ENCODE measurements at places on chromosomes 1 and 21.

- DNase-seq: no peak
Measured at GRCh38 chr1:90671251-90671650, 45.9 kb downstream of the BARHL2 start.

GRCh38 chr1:98277118-98277517 lies 356.3 kb upstream of the DPYD start:
- DNase-seq: no peak

DNA sequence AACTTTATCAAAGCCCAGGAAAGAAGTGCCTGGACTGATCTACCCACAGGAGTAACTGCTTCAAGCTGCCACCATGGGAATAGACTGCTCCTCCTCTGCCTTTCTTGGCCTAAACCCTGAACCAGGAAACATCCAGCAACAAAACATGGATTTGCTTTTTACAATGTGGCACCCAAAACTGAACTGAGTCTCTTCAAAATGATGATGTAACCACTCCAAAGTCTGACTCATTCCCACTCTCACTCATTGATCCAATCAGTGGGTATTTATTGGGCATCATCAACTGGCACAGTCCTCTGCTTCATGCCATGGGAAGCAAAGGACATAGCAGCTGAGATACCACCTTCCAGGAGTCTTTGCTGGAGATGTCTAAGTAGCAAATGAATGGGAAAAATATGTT lies 23.5 kb downstream of the CYP4A22 start:
- DNase-seq: no peak

GRCh38 chr1:116099379-116099778 lies 11.8 kb upstream of the MAB21L3 start:
- no peak for DNase-seq

DNA sequence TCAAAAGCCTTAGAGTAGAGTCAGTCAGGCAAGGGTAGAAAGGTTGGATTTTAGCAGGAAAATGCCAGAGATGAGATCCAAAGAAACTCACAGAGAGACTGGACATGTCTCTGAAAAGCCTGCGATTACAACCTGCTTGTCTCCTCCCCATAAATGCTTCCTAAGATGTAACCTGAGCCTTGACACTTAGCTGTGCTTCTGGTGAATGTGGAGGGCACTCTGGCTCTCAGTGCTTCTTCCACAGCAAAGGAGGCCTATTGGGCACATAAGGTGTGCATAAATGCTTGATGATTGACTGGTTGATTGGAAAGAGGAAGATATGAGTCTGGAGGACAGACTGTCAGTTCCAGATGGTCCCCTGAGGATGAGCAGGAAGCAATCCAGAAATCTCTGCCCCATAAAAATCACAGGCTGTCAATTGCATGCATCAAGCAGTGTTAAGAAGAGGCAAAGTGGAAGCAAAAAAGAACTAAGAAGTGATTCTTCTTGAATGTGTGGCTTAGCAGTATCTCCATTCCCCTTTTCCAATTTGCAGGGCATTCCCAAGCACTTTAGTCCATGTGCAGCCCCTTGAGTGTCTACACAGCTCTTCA lies 236.2 kb upstream of the RRP15 start:
- DNase-seq: no peak

- DNase-seq: no peak
Measured at GRCh38 chr1:5927506-5928370, 64.5 kb downstream of the NPHP4 start.

DNA sequence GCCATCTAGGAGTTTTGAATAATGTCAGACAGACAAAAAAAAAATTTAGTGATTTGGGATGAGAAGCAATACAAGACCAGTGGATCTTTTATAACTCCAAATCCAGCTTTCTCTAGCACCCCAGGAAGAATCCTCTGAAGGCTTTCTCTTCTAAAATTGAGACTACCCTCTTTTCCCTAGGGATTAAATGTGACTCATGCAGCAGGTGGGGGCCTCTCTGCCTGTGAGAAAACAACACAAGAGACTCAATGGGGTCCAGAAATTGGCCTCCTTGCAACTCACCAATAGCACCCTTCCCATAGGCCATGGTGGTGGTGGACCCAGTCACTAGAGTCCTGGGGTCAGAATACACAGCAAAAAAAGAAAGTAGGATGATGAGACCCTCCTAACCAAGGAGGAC lies 120.3 kb upstream of the ATP1A1 start:
- no peak for DNase-seq

DNA sequence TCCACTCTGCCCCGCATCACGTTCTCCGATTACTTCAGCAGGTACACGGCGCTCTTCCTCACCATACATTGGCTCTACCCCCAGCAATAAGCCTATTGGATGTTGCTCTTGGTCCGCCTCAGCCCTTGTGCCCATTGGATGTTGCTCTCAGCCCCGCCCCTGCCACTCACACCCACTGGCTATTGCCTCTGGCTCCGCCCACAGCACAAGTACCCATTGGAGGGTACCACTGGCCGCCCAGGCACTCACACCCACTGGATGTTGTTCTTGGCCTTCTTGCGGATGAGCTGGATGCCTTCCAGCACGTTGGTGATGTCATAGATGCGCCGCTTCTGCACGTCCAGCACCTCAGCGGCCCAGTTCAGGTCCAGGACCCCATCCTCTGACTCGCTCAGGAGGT lies 9.4 kb downstream of the E2F2 start:
- no peak for DNase-seq

GRCh38 chr1:9575486-9575885 lies 13.2 kb upstream of the TMEM201 start:
- DNase-seq: no peak

DNA sequence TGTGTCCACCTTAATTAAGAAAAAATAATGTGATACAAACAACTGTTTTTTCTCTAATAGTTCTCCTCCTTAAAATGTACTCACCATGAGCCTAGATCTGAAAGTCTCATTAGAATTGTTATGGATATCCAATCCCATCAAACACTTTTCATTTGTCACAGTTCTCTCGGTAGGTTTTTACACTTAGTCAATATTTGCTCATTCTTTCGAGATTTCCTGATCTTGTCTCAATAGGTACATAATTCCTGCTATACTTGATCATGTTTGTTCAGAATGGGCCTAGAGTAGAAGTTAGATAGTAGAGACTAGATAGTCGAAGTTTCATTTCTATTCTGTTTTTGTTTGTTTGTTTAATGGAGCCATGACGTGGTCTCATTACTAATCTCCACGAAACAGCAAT lies 2005.7 kb downstream of the NCAM2 start:
- no peak for DNase-seq

- no peak for DNase-seq
Measured at GRCh38 chr1:219244864-219245263, 71.2 kb downstream of the LYPLAL1 start.

DNA sequence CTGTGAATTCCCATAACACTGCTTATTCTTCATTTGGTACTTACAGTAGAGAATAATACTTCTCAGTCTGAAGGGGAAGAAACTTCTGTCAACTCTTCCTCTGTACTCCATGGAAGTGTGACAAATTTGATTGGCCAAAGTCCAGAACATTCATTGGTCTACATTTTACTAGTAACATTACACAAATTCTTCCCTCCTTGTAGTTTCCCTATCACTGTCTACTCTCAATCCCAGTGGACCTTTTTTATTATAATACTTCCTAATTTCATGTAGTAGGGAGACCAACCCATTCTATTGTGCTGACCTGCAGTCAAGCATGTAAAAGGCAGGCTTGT lies 74.7 kb downstream of the ALG6 start:
- no peak for DNase-seq

DNA sequence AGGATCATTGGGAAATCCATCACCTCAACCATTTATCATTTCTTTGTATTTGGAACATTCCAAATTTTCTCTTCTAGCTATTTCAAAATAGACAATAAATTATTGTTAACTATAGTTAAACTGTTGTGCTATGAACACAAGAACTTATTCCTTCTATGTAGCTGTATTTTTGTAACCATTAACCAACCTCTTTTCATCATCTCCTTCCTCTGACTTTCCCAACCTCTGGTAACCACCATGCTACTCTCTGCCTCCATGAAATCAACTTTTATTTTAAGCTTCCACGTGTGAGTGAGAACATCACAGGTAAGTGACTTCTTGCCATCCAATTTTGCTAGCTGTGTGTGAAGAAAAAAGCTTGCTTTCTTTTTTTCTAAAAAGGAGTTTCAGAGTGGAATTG lies 418 bp downstream of the IFI44L start:
- no peak for DNase-seq

DNA sequence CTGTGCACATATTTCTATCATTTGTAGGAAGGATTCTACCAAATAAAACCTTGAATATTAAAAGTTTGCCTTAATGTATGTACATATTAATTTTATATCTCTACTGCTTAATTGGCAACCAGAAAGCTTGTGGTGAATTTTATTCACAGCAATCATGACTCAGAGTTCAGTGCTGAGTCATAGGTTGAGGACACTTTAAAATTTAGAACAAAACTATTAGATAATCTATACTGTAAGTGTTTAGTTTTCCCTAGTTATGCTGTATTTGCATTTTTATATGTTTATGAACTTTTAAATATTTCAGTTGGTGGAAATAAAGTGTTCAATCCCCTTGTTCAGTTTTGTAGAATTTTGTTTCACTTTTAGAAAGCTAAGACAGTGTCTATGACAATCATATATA lies 841.5 kb downstream of the KCNT2 start:
- DNase-seq: no peak

- peak; percentile 67 for DNase-seq
Measured at GRCh38 chr1:155324717-155325602, 4.3 kb downstream of the RUSC1 start.

DNA sequence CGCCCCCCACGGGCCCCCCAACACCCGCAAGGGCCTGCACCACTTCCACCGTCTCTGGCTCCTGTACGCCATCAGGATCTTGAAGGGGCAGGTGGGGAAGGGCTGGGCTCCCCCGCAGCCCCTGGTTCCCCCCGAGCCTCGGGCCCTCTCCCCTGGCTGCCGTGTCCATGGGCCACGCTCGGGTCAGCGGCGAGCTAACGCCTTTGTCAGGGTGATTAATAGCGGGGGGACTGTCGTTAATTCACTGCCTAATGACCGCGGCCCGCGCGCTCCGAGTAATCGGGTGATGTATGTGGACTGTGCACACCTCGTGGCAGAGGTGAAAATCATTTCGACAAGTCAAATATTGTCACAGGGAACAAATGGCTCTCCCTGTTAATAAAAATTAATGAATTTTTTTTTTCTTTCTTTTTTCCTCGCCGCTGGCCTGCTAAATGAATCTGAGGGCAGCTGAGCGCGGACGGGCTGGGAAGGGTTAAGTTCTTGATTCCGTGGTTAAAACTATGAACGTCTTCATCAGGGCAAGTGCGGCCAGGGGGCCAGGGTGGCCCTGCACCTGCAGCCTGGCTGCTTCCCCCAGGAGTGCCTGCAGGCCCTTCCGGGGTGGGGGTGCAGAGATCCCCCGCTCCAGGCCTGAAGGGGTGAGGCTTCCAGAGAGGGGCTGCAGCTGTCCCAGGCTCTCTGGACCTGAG lies 100.8 kb downstream of the PRDM16 start:
- no peak for DNase-seq

- no peak for DNase-seq
Measured at GRCh38 chr1:201515895-201516294, 9.0 kb upstream of the CSRP1 start.

GRCh38 chr1:12009318-12009947 lies 9.9 kb upstream of the MIIP start:
- no peak for DNase-seq

GRCh38 chr1:15154480-15155036 lies 1.0 kb downstream of the TMEM51 start:
- no peak for DNase-seq

DNA sequence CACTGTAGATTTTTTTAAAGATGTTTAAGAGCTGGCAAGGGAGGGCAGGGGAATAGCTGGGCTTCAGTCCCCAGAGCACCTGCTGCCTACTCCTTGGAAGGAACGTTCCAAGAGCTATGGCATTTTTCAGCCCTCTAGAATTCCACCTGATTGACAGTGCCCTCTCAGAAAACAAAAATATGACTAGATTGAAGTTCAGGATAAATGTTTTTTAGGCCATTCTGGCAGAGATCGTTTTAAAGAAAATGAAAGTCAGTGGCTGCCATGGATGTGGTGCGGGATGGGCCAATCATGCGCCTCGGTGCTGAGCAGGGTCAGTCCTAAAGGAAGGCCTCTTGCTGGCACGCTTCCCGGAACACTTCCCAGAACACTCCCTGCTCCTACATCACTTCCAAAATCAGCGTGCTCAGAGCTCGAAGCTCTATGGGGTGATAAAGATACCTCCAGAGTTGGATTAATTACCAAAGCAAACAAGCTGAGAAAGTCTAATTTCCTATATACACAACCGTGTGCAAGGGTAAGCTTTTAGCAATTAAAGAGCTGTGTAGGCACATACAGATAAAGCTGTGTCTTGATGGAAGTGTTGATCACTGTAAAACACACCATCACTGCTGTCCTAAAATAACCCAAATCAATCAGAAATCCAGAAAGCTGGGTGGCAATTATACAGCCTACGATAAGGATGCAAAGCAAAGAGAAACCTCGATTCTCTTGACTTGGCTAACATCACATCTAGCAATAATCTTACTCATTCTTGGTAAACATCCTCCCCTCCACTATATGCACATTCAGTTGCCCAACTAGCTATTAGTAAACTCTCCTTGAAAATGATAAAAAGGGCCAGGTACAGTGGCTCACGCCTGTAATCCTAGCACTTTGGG lies 34.6 kb downstream of the TGFBR3 start:
- DNase-seq: no peak

GRCh38 chr1:48917901-48918603 lies 141.4 kb upstream of the BEND5 start:
- no peak for DNase-seq

- peak; percentile 98 for DNase-seq
Measured at GRCh38 chr1:151510957-151511635, at the start of gene CGN. Gene CGN (plus strand): TSS chr1:151511387. CDS start chr1:151518520, 7,133 bp downstream.

- DNase-seq: no peak
Measured at GRCh38 chr1:63984257-63984929, 210.6 kb downstream of the ROR1 start.

DNA sequence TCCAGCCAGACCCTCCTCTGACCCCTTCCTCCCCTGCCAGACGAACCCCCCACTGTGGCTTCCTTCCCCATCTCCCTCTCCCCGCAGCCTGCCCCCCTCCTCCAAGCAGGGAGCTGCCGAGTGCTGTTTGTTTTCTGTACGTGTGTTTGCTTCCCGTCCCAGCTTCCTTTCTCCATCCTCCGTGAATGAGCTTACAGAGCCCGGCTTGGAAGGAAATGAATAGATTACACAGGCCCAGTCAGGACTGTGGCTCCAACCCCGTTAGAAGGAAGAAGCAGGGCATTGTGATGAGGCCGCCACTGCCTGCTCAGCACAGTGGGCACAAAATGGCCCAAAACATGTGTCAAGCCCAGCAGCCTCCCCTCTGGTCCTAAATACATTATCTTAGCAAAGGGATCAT lies 123.2 kb downstream of the IGSF21 start:
- DNase-seq: no peak

DNA sequence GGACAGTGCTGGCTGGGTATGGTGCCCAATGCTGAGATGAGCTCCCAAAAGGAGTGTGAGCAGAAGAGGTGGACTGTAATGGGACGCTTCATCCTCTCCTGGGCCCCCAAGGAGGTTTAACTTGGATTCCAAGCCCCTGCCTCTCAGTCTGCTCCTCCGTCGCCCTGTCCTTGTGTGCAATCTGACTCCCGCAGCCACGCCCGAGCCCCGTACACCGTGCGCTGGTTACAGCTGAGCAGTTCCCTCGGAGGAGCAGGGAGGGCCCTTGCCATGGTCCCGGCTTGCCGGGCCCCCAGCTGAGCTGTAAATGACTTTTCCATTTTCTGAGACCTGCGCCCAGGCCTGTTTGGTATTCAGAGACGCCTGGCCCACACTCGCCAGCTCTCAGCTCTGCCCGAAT lies 53.7 kb downstream of the PAX7 start:
- DNase-seq: no peak

- DNase-seq: no peak
Measured at GRCh38 chr1:66282343-66282852, 251.6 kb upstream of the SGIP1 start.
